ENCODE measurements at places on chromosomes 11 and 22.

DNA sequence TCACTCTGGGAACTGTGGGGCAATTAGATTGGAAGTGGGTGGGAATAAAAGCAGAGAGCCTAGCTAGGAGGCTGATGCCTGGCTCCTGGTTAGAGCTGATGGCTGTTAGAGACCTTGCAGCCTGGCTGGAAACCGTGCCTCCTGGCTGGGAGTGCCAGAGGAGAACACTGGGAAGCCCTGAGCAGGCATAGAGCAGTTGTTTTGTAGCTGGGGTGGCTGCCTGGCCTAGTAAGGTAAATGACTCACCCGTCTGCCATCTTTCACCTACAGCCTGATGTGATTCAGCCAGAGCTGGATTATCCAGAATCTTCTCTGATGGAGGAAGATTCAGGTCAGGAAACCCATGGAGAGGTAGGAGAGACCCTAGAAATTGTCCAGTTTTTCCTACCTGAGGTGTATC, 6.1 kb downstream of the UQCR10 start:
- DNase-seq, result no peak

- no peak for DNase-seq
Measured at GRCh38 chr22:30424534-30425326, 838 bp upstream of the MTFP1 start.

- DNase-seq, result no peak
Measured at GRCh38 chr22:38433871-38434270, 21.1 kb downstream of the KCNJ4 start.

- no peak for DNase-seq
Measured at GRCh38 chr11:95104121-95104830, 14.6 kb downstream of the ENDOD1 start.

GRCh38 chr11:68506908-68507307, 46.4 kb downstream of the PPP6R3 start:
- DNase-seq, result no peak

GRCh38 chr11:112128483-112129121, 35.3 kb downstream of the IL18 start:
- no peak for DNase-seq

- DNase-seq, result no peak
Measured at GRCh38 chr11:8102965-8103364, 22.0 kb downstream of the TUB start.

DNA sequence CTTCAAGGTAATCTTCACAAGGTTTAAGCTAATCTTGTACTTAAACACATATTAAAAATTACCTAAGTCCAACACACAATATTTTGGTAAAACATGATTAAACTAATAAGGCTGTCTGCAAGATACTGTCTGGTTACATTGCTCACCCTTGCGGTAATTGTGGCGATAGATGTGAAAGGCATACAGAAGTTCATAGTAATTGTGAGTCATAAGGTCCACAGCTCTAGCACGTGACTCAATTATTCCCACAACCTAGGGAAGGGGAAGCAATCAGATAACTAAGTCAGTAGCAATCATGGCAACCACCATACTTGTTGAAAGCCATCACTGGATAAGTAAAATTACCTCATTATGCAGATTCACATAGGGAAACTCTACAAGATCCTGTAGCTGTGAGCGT, 30.5 kb upstream of the FNBP4 start:
- no peak for DNase-seq

DNA sequence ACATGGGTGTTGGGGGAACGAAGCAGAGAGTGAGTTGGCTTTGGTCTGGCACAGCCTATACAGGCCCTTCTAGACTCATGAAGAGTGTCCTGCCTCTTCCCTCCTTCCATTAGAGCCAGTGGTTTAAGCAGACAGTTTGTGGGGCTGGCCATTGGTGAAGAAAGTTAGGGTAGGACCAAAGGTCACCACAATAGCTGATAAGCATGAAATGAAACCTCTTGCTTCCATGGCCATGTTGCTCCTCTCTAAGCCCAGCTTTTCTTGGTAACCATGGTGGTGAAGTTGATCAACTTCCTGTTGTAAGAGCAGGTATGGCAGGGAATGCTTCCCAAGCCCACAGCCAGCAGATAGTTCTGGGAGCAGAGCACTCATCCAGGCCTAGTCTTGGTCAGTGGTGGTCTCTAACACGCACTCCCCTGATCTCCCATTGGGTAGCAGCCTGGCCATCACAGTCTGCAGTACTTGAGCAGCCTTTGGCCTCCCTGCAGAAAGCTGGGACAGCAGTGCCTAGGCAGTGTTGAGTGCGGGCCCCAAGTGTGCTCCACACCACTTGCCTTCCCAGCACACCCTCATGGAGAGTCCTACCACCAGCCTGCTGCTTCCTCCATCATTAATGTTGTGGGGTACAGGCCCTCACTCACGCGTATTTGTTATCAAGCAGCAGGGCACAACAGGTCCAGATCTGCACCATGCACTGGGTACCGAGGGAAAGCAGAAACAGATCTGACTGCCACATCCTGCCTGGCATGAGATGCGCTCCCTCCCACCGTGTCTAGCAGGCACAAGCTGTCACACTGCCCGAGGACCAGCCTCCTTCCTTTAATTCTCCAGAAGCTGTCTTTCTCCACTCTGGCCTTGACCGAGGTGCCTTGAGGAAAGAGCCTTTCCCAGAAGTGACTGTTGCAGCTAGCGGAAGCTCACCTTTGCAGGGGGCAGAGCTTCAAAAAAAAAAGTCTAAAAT, 65.8 kb upstream of the SUSD2 start:
- no peak for DNase-seq

DNA sequence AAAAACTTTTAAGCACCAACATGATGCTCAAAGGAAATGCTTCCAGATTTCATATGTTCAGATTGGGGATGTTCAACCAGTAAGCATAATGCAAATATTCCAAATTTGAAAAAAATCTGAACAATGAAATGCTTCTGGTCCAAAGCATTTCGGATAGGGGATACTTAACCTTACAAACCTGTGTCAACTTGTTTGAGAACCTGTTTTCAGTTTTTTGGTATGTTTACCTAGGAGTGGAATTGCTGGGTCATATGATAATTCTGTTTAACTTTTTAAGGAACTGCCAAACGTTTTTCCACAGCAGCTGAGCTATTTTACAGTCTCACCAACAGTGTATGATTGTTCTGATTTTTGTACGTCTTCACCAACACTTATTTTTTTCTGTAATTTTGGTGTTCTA, 23.7 kb downstream of the FAR1 start:
- DNase-seq, result no peak

GRCh38 chr11:75966537-75967287, 151.7 kb downstream of the UVRAG start:
- DNase-seq, result no peak

GRCh38 chr11:96241331-96241841, 101.6 kb downstream of the MAML2 start:
- DNase-seq, result no peak

DNA sequence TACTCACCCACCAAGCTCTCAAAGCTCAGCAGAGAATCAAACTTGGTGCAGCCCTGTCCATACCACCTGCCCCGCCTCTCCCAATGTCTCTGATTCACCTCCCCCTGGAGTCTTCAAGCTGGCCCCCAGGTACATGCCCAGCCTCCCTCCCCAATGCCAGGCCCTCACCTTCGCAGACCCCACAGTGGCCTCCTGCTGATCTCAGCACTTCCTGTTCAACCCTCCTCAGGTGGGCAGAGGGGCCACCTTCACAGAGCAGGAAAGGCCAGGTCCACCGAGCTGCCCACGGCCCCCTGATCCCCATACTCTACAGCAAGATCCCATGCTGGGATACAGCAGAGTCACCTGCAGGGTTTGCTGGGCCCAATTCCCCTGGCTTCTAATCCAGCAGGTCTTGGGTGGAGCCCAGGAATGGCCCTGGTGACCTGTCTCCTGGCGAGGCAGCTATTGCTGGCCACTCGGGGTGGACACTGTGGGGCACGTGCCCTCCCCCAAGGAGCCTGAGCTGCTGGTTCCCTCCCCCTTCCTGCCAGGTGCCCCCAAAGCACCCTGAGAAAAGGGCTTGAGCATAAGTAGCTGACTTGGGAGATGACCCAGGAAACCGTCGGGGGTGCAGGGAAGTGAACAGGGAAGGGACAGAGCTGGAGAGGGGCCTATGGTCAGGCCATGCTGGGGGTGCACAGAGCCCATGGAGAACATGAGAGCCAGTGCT, 150.7 kb downstream of the BRD1 start:
- DNase-seq, result no peak

GRCh38 chr22:21679383-21679782, 13.6 kb downstream of the PPIL2 start:
- no peak for DNase-seq

GRCh38 chr11:102168481-102168880, 58.2 kb downstream of the YAP1 start:
- DNase-seq, result no peak

All from CD4-positive, alpha-beta memory T cell (primary cell).